ENCODE measurements at places on chromosomes 16 and 17.

- no peak for DNase-seq
Measured at GRCh38 chr17:19333736-19334290, 28.7 kb downstream of the B9D1 start.

- DNase-seq, result no peak
Measured at GRCh38 chr16:70437582-70438557, 1.0 kb downstream of the ST3GAL2 start.

DNA sequence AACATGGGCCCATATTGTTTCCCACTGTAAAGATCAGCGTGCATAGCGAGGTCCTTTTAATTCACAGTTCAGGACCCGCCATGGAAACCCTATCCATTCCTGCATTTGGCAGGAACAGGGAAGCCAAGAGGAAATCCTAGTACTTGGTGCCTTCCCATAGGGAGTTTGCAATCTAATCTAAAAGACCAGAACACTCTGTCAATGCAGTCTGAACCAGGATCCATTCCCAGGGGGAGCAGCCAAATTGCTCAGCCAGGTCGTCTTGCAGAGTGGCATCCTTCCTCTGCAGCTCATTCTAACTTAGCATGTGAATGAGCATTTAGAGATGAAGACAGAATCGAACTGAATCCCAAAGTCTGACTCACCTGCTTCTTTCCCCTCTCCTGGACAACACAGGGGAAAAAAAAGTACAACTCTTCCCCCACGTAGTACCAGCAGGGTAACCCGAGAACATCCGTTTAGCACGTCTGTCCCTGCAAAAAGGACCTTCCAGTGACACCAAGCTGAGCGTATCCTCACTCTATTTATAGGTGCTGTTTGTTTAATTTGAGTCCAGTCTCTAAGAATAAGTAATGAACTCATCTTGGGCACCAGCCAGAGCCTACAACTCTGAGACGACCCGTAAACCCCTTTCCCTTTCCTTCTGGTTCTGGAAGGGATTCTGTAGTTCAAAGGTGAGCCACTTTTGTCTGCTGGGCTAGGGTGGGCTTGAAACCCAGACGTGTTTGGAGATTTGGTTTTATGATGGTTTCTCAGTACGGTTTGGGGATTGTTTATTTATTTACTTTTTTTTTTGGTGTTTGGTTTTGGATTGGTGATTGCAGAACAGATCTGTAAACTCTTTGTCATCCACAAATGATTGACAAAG, 74.5 kb downstream of the ERCC4 start:
- DNase-seq, result no peak

- no peak for DNase-seq
Measured at GRCh38 chr16:15795615-15796014, 61.2 kb downstream of the MYH11 start.

DNA sequence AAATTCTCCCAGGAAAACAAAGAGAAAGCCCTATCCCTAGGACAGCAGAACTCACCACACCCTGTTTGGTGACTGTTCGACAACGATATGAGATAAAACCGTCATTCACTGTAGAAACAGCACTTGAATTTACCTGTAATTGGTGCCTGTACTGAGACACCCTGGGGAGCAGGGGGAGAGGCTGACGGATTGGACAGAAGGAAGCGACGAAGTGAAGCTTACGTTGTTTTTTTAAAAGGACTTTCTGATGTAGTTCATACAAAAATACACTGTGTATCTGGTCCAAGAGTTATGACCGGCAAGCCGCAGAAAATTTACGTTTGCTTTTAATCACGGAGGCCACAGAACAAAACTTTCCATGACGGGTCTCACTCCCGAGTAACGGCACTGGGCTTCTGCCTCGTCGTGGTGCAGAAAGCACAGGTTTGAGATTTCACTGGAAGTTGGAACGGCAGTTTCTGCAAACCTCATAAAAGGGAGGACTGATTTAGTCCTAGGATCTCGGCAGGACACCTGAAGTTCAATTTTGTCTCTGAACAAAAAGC, 9.7 kb downstream of the NXN start:
- no peak for DNase-seq

- no peak for DNase-seq
Measured at GRCh38 chr16:50835358-50836060, 93.6 kb downstream of the CYLD start.

DNA sequence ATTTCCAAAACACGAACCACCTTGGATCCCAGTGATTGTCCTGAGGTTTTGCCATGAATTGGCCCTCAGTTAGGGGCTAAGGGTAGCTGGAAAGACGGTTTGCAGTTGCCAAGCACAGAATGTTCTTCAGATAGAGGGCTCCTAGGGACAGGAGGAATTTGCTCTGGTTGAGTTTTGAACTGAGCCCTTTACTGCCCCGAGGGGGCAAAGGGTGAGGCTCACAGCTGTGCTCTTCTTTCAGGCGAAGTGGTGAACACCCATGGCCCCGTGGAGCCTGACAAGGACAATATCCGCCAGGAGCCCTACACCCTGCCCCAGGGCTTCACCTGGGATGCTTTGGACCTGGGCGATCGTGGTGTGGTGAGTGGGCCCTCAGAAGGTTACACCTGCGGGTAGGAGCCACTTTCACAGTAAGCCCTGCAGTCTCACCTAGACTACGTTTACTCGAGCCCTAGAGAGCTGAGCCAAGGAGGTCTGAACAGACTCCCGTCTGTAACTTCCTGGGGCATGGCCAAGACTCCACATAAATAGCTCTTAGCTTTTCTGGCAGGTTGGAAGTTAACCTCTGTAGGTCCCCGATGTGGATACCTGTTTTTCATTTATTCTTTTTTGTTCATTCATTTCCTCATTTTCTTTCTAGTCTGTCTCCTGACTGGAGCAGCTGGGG, 32.5 kb downstream of the NMT1 start:
- no peak for DNase-seq

DNA sequence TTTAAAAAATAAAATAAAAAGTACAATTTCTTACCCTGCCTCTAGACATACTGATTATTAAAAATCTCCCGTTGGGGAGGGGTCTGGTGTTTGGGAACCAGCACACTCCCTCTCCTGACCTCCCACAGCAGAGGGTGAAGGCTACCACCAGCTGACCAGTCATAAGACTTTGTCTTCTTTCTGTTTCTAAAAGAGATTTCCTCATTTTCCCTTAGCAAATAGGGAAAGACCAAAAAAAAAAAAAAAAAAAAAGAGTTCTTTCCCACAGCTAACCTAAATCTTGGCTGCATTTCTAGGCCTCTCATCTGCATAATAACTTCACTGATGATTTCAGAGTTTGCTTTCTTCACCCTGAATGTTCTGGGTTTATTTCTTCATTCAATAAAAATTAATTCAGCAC, 30.3 kb downstream of the CDK5RAP3 start:
- no peak for DNase-seq

DNA sequence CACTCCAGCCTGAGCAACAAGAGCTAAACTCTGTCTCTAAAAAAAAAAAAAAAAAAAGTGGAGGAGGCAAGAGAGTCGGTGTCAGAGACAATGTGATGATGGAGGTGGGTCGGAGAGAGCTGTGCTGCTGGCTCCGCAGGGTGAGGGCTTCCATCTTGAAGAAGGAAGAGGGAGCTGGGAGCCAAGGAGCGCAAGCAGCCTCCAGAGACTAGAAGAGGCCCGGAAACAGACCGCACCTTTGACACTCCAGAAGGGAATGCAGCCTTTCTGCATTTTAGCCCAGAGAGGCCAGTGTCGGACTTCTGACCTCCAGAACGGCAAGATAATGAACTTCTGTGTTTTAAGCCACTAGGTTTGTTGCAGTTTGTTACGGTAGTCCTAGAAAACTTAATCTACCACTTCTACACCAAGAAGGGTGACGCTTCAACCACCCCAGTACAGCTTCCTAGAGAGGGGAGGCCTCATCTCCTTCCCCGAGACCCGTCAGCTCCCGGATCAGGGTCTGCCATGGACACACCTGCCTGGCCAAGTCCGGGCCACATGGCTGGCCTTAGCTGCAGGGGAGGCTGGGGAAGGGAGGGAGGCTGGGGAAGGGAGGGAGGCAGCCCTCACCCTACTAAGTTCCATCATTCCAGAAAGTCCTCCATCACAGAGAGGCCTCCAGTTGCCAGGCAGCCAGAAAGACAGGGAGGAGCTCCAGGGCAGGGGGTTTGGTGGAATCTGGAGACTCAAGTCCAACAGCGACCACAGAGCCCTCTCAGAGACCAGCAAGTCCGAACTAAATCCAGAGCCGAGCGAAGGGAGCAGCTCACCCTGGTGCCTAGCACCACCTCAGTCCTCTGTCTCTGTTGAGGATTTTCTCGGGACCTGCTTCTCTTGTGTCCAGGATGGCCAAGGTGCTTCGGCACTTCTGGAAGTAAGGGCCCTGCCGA, 13.2 kb upstream of the RBFOX3 start:
- no peak for DNase-seq

DNA sequence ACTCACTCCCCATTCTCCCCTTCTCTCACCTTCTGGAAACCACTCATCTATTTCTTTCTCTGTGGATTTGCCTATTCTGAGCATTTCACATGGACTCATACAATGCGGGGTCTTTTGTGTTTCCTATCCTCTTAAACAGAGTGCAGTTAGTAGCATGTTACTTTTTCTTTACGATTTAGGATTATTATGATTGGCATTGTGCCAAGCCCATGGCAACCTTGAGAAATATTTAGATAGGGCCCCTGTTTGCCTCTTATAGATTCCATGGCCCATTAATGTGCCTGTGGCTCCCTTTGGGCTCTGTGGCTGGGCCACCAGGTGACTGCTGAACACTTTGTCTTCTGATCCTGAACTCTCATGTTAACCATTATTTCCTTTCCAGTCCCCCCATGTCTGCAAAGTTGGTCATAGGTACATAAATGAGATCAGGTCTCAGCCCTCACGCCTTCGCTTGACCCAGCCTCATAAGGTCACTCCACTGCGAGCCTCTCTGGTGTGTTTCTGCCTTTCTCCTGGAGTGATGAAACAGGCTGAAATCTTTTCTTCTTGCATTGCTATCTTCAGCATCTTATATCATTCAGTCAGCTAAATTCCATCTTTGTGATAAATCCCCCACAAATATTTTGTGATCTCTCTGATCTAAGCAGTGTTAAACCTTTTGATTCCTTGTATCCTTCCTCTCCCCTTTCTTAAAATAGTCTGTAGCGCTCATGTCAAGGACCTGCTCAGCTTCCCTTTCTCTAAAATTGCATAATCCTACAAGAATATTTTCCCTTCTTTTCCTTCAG, 44.0 kb downstream of the MYH3 start:
- no peak for DNase-seq

- DNase-seq, result no peak
Measured at GRCh38 chr17:34822007-34822739, 139.1 kb downstream of the CCT6B start.

DNA sequence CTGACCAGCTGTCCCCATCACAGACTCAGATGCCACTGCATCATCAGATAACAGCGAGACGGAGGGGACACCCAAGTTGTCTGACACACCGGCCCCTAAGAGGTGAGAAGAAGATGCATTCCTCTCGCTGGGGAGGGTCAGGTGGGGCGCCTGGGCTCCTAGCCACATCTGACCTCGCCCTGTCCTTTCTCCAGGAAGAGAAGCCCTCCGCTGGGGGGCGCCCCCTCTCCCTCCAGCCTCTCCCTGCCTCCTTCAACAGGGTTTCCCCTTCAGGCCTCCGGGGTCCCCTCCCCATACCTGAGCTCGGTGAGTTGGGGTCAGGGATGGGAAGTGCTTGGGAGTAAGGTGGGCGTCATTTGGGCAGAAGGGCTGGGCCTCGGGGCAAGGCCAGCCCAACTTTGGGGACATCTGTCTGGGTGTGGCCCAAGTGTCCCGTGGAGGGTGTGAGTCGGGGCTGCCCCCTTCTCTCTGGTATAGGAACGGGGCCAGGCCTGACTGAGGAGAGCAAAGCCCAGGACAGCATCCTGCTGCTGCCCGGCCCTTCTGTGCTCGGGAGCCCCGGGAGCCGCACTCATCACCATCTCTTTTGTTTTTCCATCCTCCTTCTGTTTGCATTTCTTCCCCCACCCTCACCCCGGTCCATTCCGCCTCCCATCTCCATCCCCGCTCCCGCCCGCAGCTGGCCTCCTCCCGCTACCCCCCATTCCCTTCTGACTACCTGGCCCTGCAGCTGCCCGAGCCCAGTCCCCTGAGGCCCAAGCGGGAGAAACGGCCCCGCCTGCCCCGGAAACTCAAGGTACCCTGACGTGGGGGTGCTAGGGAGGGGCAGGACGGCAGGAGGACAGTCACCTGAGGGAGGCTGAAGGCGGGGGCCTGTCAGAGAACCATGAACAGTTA, 4.9 kb downstream of the INO80E start:
- DNase-seq, result no peak

GRCh38 chr17:30832438-30833124, 815 bp downstream of the ATAD5 start:
- no peak for DNase-seq

DNA sequence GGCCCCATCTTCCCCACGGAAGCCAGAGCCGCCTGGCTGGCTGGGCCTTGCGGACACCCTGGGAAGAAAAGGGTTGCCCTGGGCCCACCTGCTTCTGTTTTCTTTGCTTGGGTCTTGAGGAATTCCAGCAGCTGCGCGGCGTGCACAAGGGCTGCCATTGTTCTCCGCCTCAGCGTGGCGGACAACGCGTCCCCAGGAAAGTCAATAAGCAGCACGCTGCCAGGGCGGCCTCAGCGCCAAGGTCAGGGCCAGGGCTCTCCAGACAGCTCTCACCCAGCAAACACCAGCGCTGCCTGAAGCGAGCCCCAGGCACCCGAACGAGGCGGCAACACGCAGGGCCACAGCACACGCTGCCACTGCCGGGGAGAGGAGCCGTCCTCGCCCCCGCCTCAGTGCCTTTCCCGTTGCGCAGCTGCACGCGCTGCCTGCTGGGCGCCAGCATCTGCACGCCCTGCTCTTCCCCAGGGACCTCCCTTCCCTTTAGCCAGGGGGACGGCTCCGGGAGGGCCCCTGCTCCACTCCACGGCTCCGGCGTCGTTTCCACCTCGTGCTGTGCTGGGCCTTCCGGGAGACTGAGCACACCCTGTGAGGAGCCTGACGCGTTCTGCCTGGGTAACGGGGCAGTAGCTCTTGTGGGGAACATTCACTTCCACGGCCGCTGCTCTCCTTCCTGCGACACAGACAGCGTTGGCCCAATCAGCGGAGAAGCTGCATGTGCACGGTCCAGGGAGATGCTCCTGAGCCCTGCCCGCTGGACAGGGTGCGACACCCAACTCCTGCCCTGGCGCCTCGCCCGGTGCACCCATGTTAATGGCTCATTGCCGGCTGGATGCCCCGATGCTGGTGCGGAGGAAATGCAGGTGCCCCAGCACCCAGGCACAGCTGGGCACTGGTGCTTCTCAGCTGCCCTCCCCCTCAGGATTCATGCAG, 57.8 kb downstream of the LMF1 start:
- DNase-seq, result no peak

GRCh38 chr17:28338056-28338768, 2.7 kb downstream of the TNFAIP1 start:
- DNase-seq, result no peak

GRCh38 chr17:51257150-51258081, 2.4 kb downstream of the MBTD1 start:
- no peak for DNase-seq

GRCh38 chr17:28693869-28694268, 17.8 kb downstream of the PROCA1 start:
- no peak for DNase-seq

- no peak for DNase-seq
Measured at GRCh38 chr17:76893623-76894334, 25.6 kb downstream of the MGAT5B start.

DNA sequence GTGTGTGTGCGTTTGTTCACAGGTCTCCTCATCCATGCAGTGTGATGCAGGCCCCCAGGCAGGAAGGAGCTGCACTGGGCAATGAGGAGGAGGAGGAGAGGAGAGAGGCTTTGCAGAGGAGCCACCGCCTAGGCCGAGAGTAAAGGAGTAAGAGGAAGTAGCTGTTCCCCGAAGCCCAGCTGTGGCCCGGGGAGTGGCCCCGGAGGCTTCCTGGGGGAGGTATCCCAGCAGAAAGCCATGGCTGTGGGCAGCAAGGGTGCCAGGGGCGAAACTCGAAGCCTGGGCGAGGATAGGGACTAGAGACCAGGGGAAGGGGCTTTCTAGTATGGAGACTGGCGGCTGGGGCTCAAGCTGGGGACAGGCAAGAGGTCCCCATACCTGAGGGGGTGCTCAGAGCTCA, 12.2 kb downstream of the C16orf95 start:
- DNase-seq, result no peak
